Choroid plexus epithelial cell (primary cell): ENCODE measurements at places on chromosomes 1 and 21.

GRCh38 chr21:38631206-38631605 lies 132.9 kb upstream of the ERG start:
- DNase-seq: no peak

- peak; percentile 67 for DNase-seq
Measured at GRCh38 chr1:16727190-16728111, 12.9 kb upstream of the RNU1-4 start.

- DNase-seq: no peak
Measured at GRCh38 chr1:183385340-183386144, 32.6 kb downstream of the NMNAT2 start.

DNA sequence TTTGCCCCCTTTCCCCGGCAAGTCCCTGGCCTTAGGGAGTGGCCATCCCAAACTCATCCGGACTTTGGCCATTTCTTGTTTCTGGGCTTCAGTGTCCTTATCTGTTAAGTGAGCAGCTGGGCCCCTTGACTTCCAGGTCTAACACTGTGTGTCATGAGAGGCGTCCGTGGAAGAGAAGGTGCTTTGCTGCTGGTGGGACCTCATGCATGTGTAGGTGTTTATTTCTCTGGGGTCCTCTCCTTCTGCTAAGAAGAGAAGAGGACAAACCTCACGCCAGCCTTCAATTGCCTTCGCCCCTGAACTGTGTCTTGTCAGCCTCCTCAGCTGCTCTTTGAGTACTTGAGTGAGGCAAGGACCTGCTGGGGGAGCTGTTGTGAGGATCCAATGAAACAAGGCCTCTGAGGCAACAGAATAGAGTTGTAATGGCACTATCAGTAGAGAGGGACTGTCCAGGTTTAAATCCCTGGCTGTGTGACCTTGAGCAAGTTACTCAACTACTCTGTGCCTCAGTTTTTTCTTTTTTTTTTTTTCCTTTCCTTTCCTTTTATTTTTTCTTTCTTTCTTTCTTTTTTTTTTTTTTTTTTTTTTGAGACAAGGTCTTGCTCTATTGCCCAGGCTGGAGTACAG lies 72.5 kb downstream of the RUNX3 start:
- no peak for DNase-seq

- peak; percentile 76 for DNase-seq
Measured at GRCh38 chr1:82091729-82092128, 291.0 kb downstream of the ADGRL2 start.

- no peak for DNase-seq
Measured at GRCh38 chr1:97501628-97502027, 419.2 kb downstream of the DPYD start.

GRCh38 chr21:41316200-41317062 lies at the start of gene FAM3B:
Gene FAM3B (plus strand): TSS chr21:41316801. CDS start chr21:41316880, 79 bp downstream.
- DNase-seq: no peak

- DNase-seq: no peak
Measured at GRCh38 chr1:219506936-219507335, 106.0 kb downstream of the ZC3H11B start.

DNA sequence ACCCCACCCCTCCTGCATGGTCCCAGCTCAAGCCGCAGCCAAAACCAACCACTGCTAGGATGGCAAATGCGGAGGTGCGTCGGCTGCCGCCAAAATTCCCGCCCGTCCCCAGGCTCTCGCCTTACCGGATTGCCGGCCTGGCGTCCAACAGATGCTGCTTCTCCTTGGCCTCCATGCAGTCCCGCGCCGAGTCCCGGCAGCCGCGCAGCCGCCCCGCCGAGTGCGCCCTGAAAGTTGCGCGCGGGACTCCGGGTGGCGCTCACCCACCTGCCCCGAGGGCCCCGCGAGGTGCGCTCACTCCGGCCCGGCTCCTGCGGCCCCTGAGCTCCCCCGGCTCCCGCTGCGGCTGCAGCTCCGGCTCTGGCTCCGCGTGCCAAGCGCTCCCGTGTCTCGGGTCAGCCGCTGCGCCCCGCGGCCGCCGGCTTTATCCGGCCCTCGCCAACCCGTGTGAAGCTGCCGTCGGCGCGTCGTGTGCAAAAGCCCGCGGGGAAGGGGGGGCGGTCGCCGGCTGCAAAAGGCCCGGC lies at the start of gene SLC30A2:
SLC30A2 (minus strand) TSS at position 397 of the 524 bp plus-strand sequence; CDS start at position 175, 222 bp downstream.
- no peak for DNase-seq

DNA sequence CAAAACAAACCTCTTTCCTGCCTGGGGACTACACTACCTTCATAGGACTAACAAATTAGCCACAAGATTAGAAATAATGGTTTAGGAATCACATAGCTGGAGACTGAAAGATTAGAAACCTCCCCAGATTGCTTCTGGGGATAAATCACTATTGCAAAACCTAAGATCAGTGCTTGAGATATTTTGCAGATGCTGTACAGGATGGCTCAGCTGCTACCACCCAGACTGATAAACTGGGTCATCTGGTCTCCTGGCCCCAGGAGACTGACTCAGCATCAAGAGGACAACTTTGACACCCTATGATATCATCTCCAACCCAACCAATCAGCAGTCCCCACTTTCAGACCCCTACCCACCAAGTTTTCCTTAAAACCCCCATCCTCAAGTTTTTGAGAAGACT lies 137.0 kb downstream of the LRRC53 start:
- DNase-seq: no peak

GRCh38 chr1:224433701-224434672 lies 610 bp downstream of the WDR26 start:
- DNase-seq: peak; percentile 22

DNA sequence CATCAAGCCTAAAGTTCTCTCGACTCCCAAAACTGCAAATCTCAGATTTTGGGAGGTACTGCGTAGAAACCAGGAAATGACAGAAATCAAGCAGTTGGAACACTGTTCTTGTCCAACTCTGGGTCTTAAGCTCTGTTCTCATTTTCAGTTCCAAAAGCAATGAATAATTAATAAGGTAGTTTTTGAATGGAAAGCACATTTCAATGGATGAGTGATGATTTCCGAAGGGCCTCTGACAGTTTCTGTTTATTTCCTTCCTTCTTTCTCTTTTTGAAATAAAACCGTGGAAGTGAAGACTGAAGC lies 20.9 kb upstream of the TARBP1 start:
- no peak for DNase-seq

- no peak for DNase-seq
Measured at GRCh38 chr21:25307489-25307888, 299.8 kb downstream of the MRPL39 start.

DNA sequence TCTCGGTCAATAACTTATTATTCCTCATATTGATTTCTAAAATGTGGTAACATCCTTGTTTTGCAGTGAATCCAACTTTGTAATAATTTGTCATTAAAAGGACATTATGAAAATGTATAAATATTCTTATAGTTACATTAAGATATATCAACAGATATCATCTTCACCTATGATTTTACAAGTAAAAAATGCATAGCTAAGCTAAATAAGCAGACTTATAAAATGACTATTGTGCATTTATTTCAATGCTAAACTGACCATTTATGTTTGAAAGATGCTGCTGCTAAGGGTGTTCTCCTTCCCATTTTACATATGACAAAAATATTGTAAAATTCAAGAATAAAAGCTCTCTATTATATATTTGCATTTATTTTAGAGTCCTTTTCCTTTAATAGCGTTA lies 7.8 kb downstream of the PROX1 start:
- DNase-seq: no peak

DNA sequence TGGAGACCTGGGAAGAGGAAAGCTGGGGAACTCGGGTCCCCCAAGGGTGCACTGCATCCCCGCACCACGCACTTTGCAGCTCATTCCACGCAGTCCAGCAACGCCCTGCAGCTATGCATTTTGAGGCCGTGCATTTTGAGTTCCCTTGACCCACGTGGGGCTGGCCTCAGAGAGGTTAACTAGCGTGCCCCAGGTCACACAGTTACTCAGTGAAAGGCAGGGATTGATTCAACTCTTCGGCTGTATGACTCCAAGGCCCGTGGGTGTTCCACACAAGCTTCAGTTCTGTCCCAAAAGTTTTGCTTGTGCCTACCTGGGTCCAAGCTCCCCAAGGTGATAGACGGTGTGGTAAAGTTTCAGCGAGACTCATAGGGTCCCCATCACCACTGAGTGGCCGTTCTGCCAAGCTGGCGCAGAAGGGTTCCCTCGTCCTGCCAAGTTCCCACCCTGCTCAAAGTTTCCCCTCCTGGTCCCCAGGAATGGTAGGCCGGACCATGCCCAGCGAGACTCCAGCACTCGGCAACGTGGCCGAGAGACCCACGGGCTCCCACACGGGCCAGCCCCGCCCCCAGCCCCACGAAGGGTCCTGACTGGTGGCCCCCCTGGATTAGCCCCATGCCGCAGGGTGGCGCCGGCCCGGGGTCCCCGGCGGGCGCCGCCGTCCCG lies 611 bp downstream of the HSPG2 start:
- no peak for DNase-seq

GRCh38 chr1:184757891-184758290 lies 3.2 kb upstream of the EDEM3 start:
- no peak for DNase-seq

DNA sequence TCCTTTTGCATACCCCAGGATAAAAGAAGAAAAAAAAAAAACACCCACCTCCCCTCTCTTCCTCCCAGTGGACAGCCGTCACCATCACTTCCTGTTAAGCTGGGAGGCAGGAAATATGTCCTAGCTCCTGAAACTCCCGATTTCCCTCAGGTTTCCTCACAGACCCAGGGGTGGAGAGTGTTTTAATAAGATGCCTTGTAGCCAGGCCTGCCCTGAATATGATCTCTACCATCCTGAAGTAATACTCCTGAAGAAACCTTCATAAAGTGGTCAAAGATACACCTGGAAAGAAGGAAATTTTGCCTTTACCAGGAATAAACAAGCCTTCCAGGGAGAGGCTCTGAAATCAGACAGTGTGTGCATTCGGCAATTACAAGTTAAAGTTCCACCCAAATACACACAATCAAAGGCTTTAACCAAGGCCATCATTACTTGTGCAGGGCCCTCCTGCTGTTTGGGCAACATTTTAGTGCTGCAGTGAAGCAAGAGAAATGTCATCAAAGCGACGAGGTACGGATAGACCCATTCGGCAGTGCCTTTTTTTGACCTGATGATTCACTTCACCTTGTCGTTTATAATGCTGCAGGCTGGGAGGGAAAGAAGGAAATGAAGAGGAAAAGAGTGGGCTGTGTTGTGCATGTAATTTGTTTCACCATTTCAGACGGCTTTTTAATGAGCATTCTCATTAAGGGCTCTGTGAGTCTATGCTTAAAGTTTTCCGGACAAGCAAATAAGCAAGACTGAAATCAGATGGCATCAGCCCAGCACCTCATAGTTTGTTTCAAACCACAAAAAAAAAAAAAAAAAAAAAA lies 41.0 kb upstream of the RASAL2 start:
- peak; percentile 57 for DNase-seq

DNA sequence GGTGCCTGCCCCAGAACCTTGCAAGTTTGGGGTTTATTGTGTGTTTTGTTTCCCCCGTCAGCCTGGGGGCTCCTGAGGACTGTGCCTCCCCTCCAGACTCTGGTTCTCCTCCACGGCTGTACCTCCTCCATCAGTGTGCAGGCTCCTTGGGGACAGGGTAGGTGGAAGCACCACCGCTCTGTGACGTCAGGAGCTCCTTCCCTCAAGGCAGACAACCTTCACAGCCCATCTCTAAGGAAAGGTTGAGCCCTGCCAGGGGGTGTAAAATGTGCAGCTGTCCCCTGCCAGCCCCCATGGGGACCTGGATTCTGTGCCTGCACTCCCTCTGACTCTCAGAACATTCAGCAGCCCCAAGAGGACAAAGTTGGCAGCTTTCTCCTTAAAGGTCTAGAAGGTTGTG lies 465 bp upstream of the HSPB7 start:
- no peak for DNase-seq

DNA sequence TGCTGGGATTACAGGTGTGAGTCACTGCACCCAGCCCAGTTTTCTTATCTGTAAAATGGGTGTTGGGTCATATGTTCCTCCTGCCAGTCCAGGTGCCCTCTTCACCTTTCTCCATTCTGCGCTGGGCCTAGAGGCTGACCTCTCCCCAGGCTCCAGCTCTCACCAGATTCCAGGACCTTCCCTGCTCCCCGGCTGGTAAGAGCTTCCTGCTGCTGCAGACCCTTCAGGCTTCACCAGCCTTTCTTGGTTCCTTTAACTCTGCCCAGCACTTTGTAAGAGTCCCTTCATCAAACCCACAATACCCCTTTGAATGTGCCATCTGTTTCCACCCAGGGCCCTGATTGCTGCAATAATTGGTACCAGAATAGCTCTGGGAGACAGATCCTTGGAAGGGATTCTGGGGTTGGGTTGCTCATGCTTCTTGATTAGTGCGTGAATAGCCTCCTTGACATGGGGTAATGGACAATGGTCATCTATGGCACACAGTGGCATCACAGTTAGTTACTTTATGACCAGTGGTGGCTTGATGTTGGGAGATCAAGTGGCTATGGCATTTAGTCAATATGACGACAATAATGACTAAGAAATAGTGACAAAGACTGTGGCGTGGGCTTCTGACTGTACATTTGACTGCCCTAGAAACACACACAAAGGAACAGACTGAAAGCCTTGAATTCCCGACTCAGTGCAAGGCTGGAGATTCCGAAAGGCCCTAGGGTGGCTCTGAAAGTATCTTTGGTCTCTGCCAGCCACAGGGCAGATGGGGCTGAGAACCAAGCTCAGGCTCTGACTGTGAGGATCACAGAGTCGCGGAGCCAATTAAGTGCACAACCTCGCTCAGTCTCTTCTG lies 67.3 kb downstream of the SLC9A1 start:
- no peak for DNase-seq

GRCh38 chr1:116506132-116507004 lies 64.5 kb downstream of the CD58 start:
- DNase-seq: no peak

DNA sequence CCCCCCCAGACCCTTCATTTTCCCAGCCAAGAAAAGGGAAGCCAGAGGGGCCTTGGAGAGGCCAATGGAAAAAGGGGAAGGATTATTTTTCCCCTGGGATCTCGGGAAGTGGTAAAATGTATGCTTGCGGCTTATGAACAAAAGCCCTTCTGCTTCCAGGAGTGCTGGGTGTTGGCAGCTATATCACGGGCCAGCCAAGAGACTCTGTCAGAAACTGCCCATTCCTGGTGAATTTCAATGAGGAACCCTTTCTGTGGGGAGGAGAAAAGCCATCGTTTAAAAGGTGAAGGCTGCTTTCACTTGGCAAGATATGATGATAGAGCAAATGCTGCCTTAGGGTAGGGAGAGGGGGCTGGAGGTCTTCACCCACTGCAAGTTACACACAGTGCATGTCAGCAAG lies 69.7 kb upstream of the ZC3H12A start:
- no peak for DNase-seq

- peak; percentile 48 for DNase-seq
Measured at GRCh38 chr1:42765269-42765668, 1.6 kb downstream of the P3H1 start.

GRCh38 chr1:159141584-159142390 lies 29.6 kb upstream of the CADM3 start:
- peak; percentile 62 for DNase-seq

DNA sequence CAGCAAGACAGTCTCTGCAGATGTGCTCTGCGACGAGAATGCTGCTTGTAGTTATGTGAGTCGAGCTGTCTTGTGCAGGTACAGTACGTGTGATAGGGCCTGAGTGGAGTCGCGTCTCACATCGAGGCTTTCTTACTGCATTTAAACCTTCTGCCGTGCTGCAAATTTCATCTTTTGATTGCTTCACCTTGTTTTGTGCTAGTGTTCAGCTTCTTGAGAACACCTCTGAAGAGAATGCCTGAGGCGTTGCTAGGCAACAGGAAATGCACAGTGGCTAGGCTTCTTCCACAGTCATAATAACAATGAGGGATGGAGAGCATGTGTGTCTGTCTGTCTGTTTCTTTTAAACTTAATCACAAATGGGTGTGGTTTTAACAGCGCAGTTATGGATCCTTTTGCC lies 52.9 kb downstream of the MRPS6 start:
- peak; percentile 47 for DNase-seq
